ENCODE measurements at places on chromosomes 3 and 15.

DNA sequence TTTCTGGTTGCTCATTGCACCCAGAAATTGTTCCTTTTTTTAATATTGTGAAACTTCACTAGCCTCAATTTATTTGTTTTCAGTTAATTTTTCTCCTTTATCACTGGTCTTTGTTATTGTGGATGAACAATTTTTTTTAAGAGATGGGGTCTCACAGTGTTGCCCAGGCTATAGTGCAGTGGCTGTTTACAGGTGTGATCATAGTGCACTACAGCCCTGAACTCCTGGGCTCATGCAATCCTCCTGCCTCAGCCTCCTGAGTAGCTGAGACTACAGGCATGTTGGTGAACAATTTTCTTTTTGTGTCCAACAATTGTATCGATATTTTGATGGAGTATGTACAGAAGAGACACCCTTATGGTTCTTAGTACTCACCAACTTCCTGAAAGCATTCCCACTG is 26.3 kb downstream of the BLM start:
- no peak for ATAC-seq

DNA sequence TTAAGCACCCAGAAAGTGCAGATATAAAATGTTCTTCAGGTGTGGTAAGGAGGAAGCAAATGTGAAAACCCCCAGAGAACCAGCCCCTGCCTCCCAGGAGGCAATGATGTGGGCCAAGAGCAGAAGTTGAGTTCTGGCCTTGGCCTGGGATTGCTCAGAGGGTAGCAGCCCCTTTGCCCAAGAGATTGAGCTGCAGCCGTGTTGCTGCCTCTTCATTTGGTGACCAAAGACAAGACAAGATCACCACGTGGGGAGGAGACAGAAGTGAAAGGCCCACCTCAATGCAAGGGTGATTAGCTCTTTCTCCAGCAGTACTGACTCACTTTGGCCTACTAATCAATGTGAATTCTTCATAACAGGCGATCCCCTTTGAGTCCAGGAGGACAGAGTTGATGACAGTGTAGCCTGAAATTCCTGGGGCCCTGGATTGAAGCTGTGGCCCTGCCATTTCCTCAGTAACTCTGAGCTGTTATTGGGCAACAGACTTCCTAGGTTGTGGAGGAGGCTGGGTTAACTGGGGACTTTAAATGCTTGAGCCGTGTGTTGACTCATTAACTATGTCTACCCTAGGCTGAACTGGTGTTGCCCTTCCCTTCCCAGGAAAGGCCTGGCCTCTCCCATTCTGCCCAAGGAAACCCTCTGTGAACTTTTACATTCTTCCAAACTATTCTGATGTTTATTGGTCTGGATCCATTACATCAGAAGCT is 86.5 kb downstream of the ST6GAL1 start:
- no peak for ATAC-seq

GRCh38 chr3:10753964-10754363 is 62.1 kb upstream of the SLC6A11 start:
- no peak for ATAC-seq

DNA sequence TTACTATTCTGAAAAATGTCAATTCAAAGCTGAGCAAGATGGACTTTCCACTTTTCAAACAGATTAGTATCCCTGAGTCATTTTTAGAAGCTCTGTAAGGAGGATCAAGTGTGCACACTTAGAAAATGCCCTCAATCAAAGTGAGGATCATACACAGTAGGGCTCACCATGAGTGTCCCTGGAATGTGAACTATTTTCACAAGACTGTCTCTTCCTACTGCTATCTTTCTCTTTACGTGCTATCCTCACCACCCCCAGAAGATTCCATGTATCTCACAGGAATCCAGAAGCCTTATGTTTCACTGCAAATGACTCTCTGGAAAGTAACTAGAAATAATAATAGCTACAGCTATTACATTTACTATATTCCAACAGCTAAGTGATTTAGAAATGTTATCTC is 349.9 kb upstream of the TGFBR2 start:
- no peak for ATAC-seq

- ATAC-seq = no peak
Measured at GRCh38 chr3:19891740-19892139, 42.3 kb downstream of the EFHB start.

DNA sequence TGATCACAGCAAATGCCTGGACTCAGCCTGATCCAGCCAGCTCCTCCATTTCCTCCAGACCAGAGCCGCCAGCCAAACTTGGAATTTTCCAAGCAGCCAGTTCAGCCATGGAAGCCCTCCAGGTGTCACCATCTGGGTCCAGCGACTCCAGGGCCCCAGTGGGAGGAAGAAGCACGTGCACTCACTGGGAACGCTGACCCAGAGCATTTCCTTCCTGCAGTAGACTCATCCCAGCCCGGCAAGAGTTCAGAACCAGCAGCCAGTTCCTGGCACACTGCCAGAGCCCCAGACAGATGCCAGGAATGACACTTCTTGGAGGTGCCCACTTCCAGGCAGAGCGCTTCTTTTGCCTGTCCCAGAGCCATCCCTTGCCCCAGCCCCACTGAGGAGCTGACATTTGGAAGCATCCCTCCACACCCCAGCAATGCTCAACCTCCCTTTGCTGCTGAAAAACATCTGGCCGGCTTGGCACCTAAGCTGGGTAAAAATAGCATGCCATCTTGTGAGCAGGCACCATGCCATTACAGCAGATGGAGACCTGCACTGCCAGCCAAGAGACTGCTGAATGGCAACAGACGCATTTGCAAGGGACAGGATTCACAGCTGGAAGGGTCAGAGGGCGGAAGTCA is 460.3 kb upstream of the PROK2 start:
- ATAC-seq = no peak

GRCh38 chr15:38553071-38553470 is 11.5 kb downstream of the RASGRP1 start:
- ATAC-seq = no peak

DNA sequence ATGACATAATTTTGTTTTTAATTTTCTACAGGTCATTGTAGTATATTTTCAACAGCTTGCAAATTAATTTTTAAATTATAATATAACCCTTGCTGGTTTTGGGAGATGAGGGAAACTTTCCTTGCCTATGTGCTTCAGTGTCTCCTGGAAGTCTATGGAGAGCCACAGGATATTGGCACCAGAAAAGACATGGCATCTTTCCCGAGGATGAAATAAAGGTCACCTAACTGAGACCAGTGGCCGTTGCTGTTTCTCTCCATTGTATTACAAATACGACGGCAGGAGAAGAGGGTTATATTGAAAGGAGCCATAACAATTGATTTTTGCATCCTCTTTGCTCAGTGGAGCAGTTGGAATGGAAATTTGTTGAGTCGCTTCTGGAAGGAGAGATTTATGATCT is 19.9 kb upstream of the AQP9 start:
- ATAC-seq = no peak

DNA sequence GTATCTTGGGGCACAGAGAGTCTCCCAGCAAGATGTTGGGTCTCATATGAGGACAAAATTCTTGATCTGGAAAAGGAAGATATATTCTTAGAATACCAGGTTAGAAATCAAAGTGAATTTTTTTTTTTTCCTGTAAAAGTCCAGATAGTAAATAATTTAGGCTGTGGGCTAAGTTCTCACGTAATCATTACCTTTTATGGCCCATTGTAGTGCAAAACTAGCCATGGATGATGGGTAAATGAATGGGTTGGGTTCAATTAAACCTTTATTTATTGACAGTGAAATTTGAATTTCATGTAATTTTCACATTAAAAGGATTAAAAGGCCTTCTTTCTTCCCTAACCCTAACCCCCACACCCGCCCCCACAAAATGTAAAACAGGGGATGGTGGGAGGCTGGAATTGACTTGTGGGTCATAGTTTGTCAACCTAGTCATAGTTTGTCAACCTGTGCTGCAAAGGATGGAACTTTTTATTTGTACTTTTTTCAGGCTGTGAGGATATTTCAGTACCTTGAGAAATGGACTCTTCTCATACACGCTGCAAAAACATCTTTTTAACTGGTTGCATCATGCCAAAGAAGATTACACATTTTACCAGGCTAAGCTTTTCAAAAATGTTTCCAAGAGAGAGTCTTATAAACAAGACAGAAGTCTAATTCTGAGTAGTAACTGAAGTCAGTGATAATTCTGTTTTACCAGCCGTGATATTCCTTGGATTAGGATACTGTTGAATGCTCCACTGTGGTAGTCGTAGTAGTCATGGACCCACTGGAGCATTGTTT is 138.8 kb downstream of the AKAP13 start:
- ATAC-seq = no peak

DNA sequence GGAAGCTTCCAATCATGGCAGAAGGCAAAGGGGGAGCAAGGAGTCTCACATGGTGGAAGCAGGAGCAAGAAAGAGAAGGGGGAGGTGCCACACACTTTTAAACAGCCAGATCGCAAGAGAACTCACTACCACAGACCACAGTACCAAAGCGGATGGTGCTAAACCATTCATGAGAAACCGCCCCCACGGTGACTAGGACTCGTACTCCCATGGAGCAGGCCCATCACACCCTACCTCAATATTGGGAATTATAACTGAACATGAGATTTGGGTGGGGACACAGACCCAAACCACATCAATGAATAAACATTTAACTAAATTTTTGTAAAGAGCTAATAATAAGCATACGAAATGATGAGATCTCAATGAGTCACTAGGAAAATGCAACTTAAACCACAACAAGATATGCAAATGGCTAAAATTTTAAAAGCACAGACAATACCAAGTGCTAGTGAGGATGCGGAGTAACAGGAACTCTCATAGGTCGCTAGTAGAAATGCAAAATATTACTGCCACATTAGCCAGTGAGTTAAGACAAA is 10.0 kb downstream of the MRPS25 start:
- no peak for ATAC-seq

- no peak for ATAC-seq
Measured at GRCh38 chr15:38046257-38047051, 112.0 kb downstream of the TMCO5A start.

- ATAC-seq = no peak
Measured at GRCh38 chr3:179964890-179965289, 71.8 kb downstream of the PEX5L start.

DNA sequence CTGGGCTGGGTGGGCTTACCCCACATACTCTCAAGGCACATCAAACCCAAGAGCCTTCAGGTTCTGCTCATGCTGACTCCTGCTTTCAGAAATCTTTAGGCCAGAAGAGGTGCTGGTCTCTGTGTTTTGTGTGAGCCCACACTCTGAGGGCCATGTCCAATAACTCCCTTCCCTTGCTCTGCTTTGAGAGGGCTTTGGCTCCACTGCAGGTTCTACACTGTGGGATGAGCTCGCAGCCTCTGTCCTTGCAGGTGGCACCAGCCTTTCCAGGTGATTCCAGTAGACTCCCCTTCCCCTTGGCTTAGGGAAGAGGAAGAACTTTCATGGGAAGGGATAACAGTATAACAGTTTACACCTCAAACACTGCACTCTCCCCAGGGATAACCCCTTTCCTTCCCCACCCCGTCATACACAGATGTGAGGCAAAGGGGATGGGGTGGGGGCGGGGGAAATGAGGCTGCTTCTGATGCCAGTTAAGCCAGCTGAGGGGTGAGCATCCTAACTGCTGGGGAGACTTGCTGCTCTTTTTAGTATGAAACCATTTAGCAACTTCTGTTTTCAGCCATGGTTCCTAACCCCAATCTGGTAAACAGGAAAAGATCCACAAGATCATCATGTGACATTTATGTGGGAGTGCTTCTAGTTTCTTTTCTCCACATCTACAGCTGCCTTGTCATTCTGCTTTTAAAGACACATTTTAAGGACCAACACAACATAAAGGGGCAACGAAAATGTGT is 262.4 kb downstream of the SLC9A9 start:
- no peak for ATAC-seq

GRCh38 chr15:60394689-60395097 is 3.1 kb downstream of the ANXA2 start:
- ATAC-seq = no peak

GRCh38 chr3:43389388-43390254 is 103.3 kb downstream of the SNRK start:
- ATAC-seq = no peak

All from motor neuron (in vitro differentiated cells).